Activated naive CD8-positive, alpha-beta T cell treated with anti-CD3 and anti-CD28 coated beads, Interleukin-2, amount 10 ng/mL, durations not matched to agents 7 days and 5 days (primary cell): ENCODE measurements at places on chromosomes 7 and 10. TPM values are rescaled to one million over a fixed set of nuclear protein-coding genes. Genes with fewer than 3 reads are reported as not detected.

DNA sequence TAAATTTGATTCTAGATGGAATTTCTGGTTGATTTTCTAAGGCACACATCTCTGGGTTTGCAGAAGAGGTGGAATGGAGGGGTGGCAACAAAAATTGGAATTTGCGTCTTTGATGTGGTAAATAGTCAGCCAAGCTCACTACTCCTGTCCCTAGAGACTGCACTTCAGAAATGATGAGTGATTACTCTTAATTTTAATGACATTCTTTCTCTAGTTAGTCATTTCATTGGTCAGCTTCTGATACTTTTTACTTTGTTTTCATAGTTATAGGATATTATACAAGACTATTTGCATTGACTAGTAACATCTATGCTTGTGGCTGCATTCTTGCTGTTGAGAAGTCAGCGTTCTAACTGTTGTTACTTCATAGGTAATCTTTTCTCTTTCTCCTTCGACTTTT lies 658.3 kb downstream of the SUGCT start:
- DNase-seq: no peak

PKD2L1 gene
- not detected for total RNA-seq

DNA sequence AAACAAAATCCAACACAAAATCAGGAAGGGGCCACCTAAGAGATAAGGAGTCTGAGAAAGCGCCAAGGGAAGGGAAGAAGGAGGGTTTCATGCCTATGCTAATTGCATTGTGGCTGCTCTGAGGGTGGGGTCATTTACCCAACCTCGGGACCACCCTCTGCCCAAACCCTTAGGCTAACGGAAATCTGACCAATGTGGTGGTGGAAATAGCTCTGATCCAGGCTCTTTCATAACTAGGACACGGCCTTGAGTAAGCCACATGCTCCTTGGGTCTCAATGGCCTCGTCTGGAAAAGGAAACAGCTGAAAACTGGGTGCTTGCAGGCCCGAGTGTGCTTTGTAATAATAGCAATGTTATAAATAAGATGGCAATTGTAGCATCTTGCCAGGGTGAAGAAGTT lies 14.9 kb upstream of the SRGN start:
- no peak for DNase-seq

DNA sequence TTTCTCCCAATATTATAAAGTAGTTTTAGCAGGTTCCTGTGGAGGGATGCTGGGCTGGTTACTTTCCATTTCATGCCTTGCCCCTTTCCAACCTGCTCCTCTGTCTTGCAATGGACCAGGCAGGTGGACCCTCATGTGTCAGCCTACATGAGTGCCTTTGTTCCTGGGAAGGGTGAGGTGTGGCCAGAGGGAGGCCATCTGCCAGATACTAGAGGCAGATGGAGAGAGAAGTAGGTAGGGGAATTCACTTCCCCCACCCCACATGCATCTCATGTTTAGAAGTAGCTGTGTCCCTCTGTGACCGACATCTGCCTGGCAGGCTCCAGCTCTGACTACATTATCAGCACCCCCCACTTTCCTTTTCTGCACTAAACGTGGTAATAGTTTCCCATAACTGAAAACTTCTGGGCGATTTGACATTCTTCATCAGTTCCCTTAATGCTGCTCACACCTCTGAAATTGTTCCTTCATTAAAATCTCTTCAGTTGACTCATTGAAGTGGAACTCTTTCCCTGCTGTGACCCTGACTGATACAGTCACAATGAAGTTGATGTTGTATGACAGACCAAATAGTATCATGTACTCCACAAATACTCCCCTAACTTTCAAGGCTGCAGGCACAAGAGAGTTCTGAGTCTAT lies 396.3 kb upstream of the FZD8 start:
- DNase-seq: no peak

ANKRD30A gene
- total RNA-seq: not detected

OR2A1 gene
- not detected for total RNA-seq

GRCh38 chr7:3065724-3066143 lies 22.1 kb upstream of the CARD11 start:
- DNase-seq: peak; percentile 81

DNA sequence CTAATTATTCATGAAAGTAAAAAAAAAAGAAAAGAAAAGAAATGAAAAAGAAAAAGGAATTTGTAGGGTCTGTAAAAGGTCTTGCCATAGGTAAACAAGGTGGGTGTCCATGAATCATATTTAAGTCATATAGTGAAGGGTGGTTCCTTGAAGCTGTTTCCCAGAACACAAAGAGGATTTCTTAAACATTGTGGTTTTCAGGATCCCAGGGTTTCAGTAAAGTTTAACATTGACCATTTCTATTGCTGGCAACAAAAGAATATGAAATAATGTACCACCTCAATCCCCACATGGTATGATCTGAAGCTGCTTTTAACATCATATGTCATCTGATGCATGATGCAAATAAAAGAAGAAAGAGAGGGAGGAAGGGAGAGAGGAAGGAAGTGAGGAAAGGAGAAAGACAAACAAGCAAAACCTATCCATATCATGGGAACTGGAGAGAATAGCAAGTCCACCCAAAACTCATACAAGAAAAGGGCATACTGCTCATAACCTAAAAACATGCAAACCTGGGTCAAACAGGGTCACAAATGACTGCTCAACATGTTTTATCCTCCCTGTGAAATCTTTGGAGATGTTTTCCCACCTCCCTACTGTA lies 663.5 kb downstream of the SORCS1 start:
- no peak for DNase-seq

GRCh38 chr10:73647211-73647874 lies 6.1 kb upstream of the MYOZ1 start:
- DNase-seq: peak; percentile 58

DNA sequence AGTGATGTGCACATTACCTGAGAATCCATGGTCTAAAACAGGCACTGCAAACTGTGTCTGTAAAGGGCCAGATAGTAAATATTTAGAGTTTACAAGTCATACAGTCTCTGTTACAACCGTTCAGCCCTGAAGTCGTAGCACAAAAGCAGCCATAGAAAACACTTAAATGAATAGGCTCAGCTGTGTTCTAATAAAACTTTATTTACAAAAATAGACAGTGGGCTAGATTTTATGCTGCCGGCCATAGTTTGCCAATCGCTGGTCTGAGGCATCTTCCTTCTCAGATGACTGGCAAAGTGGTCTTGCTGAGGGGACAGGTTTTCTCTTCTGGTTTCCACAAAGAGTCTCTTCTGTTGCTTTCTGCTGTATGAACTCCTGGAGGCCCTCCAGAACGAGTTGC lies 121.7 kb downstream of the EMX2 start:
- no peak for DNase-seq

- DNase-seq: no peak
These were observed 691.6 kb upstream of the CELF2 start for GRCh38 chr10:10326116-10326515.

CCDC172 gene
- not detected for total RNA-seq

- DNase-seq: no peak
These were observed 487.8 kb upstream of the TEX47 start for GRCh38 chr7:89283302-89283701.

NRAP gene
- total RNA-seq: not detected

- DNase-seq: no peak
These were observed 179 bp downstream of the PDE1C start for GRCh38 chr7:32070051-32070405.

GRCh38 chr10:86545101-86545500 lies 23.5 kb upstream of the WAPL start:
- DNase-seq: no peak

AOAH gene
- total RNA-seq: 26.8 TPM

DNA sequence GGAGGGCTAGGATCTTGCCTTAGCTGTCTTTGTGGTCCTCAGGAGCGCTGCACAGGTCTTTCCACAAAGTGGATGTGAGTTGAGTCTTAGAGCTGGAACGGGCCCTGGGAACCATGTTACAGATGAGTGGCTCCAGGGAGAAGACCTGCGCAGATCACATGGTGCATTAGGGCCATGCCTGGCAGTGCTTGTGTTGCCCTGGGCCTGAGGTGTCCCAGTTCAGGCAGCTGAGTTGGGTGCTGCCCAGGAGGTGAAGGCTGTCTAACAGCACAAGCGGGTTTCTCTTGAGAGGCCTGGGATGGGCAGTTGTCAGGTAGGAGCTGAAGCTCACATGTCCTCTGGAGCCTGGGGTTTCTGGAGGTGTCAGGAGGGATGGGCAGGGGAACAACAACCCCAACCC lies 33.7 kb upstream of the ANKRD2 start:
- DNase-seq: no peak

GRCh38 chr7:47327698-47328391 lies 254.1 kb downstream of the TNS3 start:
- DNase-seq: no peak

DNA sequence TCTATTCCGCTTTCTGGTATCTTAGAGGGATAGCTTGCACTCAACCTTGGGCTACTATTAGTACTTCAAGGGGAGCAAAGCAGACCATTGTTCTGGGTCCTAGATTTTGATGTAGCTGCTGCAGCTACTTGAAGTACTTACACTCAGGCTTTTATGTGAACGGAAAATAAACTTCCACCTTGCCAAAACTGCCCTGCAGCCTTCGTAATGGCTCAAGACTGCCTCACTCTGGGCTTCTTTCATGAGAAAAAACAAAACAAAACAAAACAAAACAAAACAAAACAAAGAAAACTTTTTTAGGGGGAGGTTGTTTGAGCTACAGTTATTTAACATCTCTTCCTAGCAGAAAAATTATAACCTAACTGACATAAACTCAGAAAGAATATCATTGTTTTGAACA lies 19.4 kb upstream of the EPHB6 start:
- DNase-seq: no peak

DNA sequence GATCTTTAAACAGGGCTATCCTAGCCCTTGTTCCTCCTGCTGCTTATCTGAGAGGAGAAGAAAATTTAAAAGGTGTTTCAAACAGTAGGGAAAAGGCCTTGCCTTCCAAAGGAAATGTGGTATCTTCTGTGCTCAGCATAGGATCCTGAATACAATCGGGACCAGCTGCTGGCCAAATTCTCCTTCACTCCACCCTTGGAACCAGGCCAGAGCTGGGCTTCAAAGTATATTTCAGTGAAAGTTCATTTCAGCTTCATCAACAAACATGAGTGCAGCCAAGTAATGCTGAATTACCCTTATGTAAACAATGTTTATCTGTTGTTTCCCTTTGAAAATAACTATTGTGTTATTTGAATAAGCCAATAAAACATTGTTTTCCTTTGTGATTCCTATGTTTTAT lies 146.5 kb upstream of the MEOX2 start:
- no peak for DNase-seq

DNA sequence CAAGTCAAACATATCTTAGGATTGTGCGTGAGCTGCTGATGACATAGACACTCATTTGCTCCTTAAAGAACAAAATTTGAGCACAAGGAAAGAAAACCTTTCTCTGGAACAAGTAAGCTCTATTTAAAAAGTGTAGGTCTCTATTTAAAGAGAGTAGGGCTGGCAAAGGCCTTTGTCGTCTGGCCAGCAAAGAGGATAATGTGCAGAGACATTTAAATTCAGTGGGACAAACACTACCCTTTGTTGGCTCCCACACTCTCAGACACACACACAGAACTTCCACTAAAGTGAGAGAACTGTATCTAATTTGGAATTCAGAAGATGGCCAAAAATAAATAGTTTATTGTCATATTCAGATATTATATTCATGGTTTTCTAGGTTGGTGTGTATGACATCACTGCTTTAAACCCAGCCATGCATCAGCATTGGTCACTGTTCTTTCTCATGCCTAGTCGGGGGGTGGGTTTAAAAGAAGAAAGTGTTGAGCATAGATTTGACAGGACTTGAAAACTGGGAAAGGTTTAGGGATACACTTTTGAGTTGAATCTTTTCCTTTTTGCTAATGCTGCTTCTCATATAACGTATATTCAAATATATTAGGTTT lies 49.5 kb upstream of the HDAC9 start:
- no peak for DNase-seq

DNA sequence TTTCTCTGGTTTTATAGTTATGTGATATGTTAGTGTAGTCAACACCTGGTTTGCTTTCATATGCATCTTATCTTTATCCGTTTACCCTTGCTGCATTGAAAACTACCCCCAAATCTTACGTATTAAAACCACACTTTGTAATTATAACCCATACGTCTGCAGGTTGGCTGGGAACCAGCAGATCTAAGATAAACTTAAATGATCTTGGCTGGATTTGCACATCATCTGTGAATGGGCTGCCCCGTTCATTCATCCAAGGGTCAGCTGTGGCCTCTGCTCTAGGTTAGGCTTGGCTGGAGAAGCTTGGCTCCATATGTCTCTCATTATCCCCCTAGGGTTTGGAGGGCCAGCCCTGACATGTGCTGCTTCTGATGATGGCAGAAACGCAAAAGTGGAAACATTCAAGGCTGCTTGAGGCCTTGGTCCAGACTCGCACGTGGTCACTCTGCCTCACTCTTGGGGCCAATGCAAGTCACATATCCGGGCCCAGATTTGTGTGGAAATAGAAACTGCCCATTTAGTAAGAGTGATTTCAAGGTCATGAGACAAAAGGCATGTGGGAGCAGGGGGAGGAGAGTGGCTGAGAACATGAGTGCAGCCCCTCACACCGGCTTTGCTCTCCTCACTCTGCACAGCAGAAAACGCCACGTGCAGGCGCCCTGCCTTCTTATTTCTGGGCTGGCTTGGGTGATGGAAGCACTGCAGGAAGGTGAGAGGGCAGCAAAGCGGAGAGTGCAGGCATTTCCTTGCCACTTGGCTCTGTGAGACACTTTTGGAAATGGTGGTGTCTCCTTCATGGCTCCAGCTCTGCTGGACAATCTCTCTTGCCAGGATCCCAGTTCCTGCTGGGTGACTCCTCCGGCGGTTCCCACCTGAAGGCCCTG lies 553.8 kb downstream of the GLRX3 start:
- no peak for DNase-seq

GRCh38 chr10:129896136-129896859 lies 67.8 kb downstream of the EBF3 start:
- DNase-seq: no peak
